NCI-H146 (cell line): ENCODE measurements at places on chromosomes 11 and 22.

DNA sequence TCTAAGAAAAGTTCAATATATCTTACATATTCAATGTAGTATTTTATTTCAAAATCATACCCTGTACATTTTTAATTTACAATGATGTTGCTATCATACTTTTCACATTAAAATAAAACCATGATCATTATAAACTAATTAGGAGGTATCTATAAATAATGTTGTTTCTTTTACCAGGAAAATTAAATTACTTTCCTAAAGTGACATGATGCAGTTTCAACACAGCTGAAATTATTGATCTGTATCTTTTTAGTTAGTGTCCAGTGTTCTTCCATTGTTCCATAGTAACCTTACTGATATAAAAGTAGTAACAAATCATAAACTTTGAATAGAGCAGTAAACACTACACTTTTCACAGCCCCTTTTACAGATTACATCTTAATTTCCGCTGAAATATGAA is 29.7 kb downstream of the GRIA4 start:
- DNase-seq = no peak

DNA sequence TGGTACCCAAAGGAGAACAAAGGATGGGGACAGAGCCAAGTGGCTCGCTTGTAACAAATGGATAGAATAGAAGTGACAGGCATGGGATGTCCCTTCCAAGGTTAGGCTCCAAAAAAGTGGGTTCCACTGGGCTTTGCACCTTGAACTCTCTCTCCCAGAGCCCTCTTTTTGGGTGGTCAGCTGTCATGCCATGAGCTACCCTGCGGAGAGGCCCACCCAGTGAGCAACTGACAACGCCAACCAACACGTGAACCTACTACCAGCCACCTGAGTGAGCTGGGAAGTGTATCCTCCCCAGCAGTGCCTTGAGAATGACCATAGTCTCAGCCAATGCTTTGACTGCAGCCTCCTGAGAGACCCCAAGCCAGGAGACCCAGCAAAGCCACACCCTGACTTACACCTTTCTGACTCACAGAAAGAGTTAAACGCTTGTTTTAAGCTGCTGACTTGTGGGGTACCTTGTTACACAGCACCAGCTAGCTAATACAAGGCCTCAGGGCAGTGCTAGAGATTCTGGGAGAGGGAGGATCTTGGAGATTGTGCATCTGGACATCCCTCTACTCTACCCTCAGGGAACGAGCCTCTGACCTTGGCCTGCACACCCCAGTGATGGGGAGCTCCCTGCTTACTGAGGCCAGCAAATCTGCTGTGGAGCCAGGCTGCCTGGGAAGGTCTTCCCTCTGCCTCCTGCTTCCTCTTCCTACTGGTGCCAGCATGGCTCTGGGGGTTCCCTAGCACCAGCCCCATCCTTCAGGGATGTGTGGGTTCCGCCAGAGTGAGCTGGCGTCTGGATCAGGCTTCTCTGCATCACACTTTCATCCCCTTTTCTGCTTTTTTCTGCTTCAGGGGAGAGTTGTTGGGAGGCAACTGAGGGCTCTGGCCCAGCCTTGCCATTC is 29.1 kb upstream of the RFPL3 start:
- DNase-seq = no peak

DNA sequence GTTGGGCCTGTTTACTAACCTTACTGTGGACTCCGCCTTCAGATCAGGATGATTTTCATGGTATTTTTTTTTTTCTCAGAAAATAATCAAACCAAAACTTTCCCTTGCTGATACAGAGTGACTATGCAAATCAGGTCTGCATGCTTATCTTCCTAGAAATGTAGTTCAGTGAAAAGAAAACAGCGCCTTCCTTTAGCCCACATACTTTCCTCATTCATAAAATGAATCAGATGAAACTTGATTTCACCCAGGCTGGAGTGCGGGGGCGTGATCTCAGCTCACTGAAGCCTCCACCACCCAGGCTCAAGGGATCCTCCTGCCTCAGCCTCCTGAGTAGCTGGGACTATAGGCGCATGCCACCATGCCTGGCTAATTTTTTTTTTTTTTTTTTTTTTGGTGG is 26.0 kb downstream of the ZNRF3 start:
- no peak for DNase-seq

GRCh38 chr11:72228844-72229231 is 4.3 kb downstream of the INPPL1 start:
- no peak for DNase-seq

- DNase-seq = no peak
These were observed 31.2 kb downstream of the ARHGAP8 start for GRCh38 chr22:44783581-44783980.

GRCh38 chr11:44671234-44671633 is 55.5 kb upstream of the TSPAN18 start:
- DNase-seq = no peak

- DNase-seq = no peak
These were observed 19.6 kb upstream of the PISD start for GRCh38 chr22:31681349-31682345.

DNA sequence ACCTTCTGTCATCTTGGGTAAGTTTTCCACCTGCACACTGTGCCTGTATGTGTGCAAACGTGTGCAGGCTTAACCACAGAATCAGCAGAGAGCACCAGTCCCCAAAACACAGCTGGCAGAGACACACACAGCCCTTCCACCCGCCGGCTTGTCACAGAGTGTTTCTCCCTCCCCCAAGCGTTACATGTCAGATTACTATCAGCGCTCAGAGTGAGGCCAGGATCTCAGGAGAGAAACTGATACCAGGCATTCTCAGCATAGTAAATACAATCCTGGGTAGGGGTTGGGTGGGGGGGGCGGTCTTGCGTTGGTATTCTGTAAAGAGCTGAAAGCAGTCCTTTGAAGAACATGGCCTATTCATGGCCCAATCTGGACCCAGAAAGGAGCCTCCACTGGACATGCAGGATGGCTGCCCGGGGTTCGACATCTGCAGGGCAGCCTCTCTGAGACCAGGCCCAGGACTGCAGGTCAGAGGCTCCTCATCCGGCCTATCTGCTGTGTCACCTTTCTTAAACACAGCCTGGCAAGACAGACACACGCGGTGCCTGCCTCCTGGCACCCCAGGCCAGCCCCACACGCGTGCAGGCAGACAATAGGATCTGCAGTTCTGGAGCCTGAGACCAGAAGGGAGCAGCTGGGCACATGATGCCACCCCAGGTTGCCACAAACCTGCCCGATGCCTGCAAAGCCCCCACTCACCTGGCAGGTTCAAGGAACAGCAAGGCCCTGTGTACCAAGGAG is 1.7 kb downstream of the OSBPL5 start:
- no peak for DNase-seq

GRCh38 chr22:42933485-42934091 is 76.5 kb upstream of the ARFGAP3 start:
- DNase-seq = no peak

DNA sequence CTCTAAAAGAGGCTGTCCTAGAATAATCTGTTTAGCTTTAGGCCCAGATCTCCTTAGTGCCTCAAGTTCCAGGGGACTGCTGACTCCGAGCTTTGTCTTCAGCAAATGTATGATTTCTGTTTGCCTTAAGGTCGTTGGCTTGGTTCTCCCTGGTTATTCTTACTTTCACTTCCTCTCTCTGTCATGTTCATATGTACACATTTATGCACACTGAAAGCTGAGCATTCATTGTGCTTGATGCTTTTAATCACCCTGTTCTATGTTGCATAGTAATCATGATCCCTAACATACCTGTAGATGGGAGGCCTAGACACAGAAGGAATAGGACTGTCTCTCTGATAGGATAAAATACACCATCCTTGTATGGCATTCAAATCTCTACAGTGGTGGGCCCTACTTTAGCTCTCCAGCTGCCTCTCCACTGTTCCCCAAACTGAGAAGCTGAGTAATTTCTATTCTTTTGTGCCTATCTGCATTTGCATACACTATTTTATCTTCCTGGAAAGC is 7.2 kb downstream of the PPFIBP2 start:
- DNase-seq = no peak

- DNase-seq = no peak
These were observed 38.9 kb upstream of the SCUBE2 start for GRCh38 chr11:9130297-9130696.

GRCh38 chr22:40204321-40205116 is 26.8 kb downstream of the TNRC6B start:
- peak; percentile 61 for DNase-seq

DNA sequence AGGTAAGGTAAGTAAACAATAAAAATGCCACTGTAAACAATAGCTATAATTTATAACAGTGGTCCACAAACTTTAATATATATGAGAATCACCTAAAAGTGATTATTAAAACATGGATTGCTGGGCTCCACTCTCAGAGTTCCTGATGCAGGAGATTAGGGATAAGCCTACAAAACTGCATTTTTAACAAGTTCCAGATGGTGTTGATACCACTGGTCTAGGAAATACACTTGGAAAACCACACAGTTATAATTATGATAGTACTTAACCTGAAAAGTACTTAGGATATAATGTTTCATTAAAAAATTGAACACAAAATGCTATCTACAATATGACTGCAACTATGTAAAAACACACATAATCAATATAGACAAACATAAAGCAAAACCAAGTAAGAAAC is 20.4 kb downstream of the FCHSD2 start:
- no peak for DNase-seq

GRCh38 chr11:65014726-65015227 is 817 bp downstream of the ARL2 start:
- DNase-seq = peak; percentile 50

- DNase-seq = no peak
These were observed 685.9 kb upstream of the LRRC4C start for GRCh38 chr11:42145311-42145710.
